GM13977 (cell line): ENCODE measurements at places on chromosomes 13 and 19.
A peak's percentile ranks its signal among the peaks of the same experiment; 100 is the strongest.

GRCh38 chr13:102402290-102402689 is 442 bp upstream of the FGF14 start:
- DNase-seq, result peak; percentile 45

DNA sequence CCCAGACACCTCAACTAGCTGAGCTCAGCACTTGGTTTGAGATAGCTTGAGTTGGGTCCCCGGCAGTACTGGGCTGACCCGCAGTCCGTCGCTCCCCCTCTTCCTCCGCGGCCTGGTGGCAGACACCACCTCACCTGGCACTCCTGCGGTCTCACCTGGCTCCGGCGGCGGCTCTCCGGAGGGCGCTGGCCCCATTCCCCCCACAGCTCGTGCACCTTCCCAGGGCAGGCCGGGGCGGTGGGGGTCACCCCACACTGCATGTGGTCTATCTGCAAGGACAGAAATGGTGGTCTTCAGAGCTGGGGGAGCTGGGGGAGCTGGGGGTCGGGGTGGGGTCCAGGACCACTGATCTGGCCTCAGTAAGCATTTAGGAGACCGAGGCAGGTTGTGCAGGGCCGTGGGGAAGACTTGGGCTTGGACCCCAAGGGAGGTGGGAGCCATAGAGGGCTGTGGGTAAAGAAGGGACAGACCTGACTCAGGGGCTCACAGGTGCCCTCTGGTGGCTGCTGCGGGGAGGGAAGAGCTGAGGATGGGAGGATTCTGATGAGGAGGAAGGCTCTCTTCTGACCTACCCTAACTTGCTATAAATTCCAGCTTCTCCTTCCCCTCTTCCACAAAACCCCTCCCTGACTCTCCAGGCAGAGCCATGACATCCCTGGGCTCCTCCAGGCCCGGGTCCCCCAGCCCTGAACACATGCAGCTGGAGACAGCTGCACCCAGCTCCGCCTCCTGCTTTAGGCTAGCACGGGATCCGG is 6.7 kb upstream of the PLIN4 start:
- peak; percentile 84 for DNase-seq

DNA sequence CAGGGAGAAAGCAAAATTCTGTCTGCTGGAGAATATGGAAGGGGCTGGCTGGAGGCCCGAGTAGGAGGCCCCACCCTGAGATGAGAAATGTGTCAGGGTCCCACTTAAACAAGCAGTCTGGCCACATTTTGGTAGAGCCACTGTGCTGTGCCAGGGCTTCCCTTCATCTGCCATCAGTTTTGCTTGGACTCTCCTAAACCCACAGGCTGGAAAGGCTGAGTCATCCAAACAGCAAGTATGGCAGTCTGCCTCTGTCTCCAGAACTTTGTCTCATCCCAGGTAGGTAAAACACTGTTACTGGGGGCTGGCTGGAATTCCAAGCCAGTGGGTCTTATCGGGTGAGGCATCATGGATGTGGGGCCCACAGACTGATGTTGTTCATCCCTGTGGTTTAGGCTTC is 1390.6 kb downstream of the UQCRFS1 start:
- DNase-seq, result no peak

- no peak for DNase-seq
These were observed 38.8 kb downstream of the DHRS12 start for GRCh38 chr13:51765142-51765515.

GRCh38 chr13:98284679-98285078 is 107.6 kb upstream of the RNF113B start:
- DNase-seq, result no peak

- peak; percentile 34 for DNase-seq
These were observed 858 bp upstream of the USP12 start for GRCh38 chr13:27172495-27172842.

GRCh38 chr19:23281663-23282276 is 31.6 kb upstream of the ZNF724 start:
- DNase-seq, result no peak

- no peak for DNase-seq
These were observed 47.8 kb upstream of the C1QTNF9 start for GRCh38 chr13:24261566-24261965.
